ENCODE measurements at places on chromosomes 1 and 21.

GRCh38 chr21:25126564-25126963 is 480.7 kb downstream of the MRPL39 start:
- DNase-seq = no peak

GRCh38 chr1:163774978-163775620 is 453.3 kb downstream of the NUF2 start:
- DNase-seq = no peak

GRCh38 chr1:185936641-185937040 is 202.4 kb downstream of the HMCN1 start:
- DNase-seq = no peak

DNA sequence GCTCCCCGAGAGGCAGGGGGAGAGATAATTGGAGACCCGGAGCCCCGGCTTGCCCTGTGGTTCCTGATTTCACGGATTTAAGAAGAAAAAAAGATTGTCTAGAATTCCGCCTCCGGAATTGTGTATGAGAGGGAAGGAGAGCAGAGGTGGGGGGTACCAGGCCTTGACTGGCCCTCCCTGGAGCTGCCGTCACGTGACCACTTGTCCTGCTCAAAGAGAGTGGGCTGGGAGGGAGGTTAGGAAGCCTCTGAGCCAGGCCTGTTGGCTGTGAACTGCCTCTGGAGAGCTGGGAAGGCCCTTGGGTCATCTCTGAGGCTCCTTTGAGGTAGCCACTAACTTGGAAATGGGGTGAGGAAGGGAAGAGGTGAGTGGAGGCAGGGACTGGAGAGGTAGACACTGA is 106.5 kb downstream of the GRIK3 start:
- no peak for DNase-seq

GRCh38 chr1:51627672-51628071 is 10.8 kb downstream of the OSBPL9 start:
- no peak for DNase-seq

DNA sequence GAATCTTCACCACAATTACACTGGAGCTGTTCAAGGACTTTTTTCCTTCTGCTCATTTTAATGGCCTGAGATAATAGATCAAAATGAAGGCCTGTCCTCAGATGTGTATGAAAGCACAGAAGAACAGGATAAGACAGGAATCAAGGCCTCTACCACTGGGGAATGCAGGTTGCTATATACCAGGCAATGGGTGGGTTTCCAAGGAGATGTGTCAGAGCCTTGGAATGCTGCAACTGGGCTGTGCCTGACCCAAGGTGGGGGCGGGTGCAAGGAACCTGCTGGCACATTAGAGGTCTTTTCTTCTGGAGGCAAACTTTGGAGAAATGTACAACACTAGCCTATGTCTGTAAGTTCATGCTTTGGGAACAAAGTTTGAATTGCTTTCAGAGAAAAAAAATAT is 21.7 kb upstream of the LAMC2 start:
- DNase-seq = no peak

DNA sequence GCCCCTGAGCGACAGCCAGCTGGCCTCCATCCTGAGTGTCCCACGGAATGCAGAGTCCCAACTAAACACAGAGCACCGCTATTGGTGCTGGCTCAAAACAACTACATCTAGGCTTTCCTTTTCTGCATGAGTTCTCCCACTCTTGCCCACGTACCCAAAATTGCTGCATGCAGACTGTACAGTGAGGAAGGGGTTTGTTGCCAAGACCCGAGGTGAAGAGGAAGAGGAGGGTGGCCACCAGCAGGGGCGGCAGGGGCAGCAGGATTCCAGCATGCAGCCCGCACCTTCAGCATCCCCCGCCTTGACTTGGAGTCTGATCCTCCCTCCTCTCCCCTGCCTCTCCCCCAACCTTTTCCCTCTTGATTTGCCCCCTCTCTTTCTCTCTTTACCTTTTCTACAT is 8.0 kb downstream of the S100A9 start:
- no peak for DNase-seq
